Psoas muscle (tissue), 8 donors: ENCODE measurements at places on chromosomes 12 and 14. TPM values are rescaled to one million over a fixed set of nuclear protein-coding genes. Genes with fewer than 3 reads are reported as not detected.

DNA sequence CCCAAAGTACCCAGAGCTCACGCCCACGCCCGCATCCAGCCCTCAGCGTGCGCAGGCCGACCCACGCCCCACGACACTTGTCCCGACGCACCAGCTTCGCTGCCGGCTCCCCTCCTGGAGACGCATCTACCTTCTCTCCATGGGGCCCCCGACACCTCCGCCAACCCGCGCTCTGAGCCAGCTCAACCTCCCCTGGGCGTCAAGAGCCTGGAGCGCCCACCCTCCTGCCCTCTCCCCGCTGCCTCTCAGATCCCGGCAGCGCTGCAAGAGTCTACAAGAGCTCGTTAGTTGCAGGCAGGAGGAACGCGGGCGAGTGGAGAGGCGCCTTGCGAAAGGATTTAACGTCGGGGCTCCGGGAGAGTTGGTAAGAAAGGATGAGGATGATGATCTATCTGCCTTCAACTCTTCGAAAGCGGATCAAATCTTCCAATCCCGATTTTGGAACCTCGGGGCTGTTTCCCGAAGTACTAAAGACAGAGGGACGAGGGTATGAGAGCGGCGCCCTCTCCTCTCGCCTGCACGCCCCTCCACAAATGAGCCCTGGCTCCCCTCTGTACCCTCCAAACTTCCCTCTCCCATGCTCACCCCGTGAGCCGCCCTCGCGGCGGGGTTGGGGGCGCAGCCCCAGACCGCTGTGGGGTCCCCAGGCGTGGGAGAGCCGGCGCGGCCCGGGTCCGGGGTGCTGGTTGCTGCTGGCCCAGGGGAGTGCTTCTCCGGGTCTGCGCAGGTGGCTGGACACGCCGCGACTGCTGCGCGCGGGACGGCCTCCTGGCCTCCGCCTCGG, 979 bp downstream of the LTBP2 start:
- H3K4me3 ChIP-seq = peak overlapping the region; percentile 84
- no peaks in the 10 kb centered on the region for H3K27me3 ChIP-seq
- DNase-seq = no peak
- no peaks in the 10 kb centered on the region for H3K36me3 ChIP-seq
- peaks cover 21% of the 10 kb centered on the region for H3K4me1 ChIP-seq
- no peak overlapping the region for H3K27ac ChIP-seq

- no peak for DNase-seq
- no peak overlapping the region for H3K4me3 ChIP-seq
- no peaks in the 10 kb centered on the region for H3K4me1 ChIP-seq
- no peaks in the 10 kb centered on the region for H3K27me3 ChIP-seq
These were observed 25.7 kb upstream of the PDZRN4 start for GRCh38 chr12:41162461-41162860.

- H3K4me1 ChIP-seq = peaks cover 32% of the 10 kb centered on the region
- peak; percentile 77 for DNase-seq
- no peaks in the 10 kb centered on the region for H3K27me3 ChIP-seq
- peaks cover 75% of the 10 kb centered on the region for H3K36me3 ChIP-seq
- H3K4me3 ChIP-seq = no peak overlapping the region
These were observed 36.2 kb downstream of the HSP90AA1 start for GRCh38 chr14:102050625-102051024.

GRCh38 chr14:94562022-94562421, 780 bp downstream of the SERPINA4 start:
- no peak for DNase-seq
- no peak overlapping the region for H3K27ac ChIP-seq
- no peaks in the 10 kb centered on the region for H3K36me3 ChIP-seq
- no peaks in the 10 kb centered on the region for H3K27me3 ChIP-seq

DNA sequence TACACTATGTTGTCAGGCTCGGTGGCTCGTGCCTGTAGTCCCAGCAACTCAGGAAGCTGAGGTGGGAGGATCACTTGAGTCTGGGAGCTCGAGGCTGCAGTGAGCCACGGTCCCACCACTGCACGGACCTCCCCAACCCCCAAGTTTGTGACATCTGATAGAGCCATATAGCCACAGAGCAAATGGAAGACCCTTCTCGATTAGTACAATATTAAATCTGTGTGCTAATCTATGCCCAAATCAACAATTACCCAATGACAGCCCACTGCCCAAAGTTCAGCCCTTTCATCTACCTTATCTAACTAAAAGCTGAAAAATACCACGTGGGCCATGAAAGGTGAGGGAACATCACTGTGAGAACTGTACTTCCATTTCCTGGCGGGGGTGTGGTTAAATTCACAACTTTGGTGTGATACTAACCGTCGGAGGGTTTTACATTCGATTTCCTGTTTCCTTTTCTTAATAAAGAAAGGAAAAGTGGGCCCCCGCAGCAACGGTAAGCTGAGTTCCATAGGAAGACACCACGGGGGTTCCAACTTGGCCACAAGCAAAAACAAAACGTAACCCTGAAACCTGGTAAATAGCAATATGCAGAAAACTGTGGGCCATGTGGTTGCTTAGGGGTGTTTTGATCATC, 31.2 kb upstream of the FOS start:
- H3K4me3 ChIP-seq = no peak overlapping the region
- no peaks in the 10 kb centered on the region for H3K36me3 ChIP-seq
- DNase-seq = no peak

DNA sequence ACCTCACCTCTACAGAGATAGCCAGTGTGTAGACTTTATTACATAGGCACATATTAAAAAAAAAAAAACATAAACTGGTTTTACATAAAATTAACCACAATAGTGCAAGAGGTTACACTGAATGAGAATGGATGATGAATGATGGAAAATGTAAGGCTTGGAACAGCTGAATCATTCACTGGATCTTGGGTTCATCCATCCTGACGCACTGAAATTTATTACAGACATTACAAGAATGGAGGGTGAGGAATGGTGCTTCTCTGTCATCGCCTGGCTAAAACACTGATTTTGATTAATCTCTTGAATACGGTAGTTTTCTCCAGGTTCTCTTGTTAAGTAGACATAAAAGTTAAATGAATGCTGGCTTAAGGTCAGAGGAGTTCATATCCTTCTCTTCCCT, 40.0 kb upstream of the GTF2A1 start:
- no peak for DNase-seq
- no peak overlapping the region for H3K27ac ChIP-seq
- no peaks in the 10 kb centered on the region for H3K36me3 ChIP-seq
- H3K4me3 ChIP-seq = no peak overlapping the region
- H3K4me1 ChIP-seq = no peaks in the 10 kb centered on the region

DNA sequence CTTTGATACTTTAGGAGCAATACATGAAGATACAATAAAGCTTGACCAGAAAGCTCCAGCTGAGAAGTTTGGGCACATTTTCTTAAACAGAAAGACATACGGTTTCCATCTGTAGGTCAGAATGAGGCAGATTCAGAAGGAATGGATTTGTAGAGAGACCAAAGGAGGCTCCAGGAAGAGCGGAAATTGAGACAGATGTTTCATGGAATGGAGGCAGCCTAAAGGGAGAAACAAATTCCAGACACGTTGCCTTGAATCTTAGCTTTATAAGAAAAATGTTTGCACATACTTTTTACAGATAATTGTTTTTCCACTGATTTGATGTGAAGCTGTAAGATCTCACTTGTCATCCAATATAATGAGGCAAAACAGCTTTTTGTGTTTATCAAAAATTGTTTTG, 24.8 kb downstream of the EPYC start:
- no peak overlapping the region for H3K27ac ChIP-seq
- DNase-seq = no peak
- no peaks in the 10 kb centered on the region for H3K27me3 ChIP-seq
- H3K4me1 ChIP-seq = no peaks in the 10 kb centered on the region

GRCh38 chr12:56987551-56988053, 18.7 kb downstream of the ZBTB39 start:
- no peak overlapping the region for H3K27ac ChIP-seq
- peaks cover 9% of the 10 kb centered on the region for H3K4me1 ChIP-seq
- no peaks in the 10 kb centered on the region for H3K36me3 ChIP-seq
- H3K27me3 ChIP-seq = no peaks in the 10 kb centered on the region
- H3K4me3 ChIP-seq = no peak overlapping the region

- no peak overlapping the region for H3K4me3 ChIP-seq
- DNase-seq = no peak
- peaks cover 5% of the 10 kb centered on the region for H3K36me3 ChIP-seq
- H3K4me1 ChIP-seq = peaks cover 9% of the 10 kb centered on the region
These were observed 57.3 kb downstream of the MAX start for GRCh38 chr14:65045006-65045405.

GRCh38 chr14:103273745-103274615, 60.1 kb upstream of the EIF5 start:
- peak overlapping the region; percentile 65 for H3K4me3 ChIP-seq
- H3K4me1 ChIP-seq = peaks cover 3% of the 10 kb centered on the region
- no peaks in the 10 kb centered on the region for H3K27me3 ChIP-seq
- no peaks in the 10 kb centered on the region for H3K36me3 ChIP-seq
- no peak overlapping the region for H3K27ac ChIP-seq

- DNase-seq = no peak
- H3K27ac ChIP-seq = no peak overlapping the region
- no peaks in the 10 kb centered on the region for H3K36me3 ChIP-seq
- no peaks in the 10 kb centered on the region for H3K27me3 ChIP-seq
- H3K4me3 ChIP-seq = no peak overlapping the region
These were observed 29.0 kb downstream of the NFKBIA start for GRCh38 chr14:35375558-35376025.

- H3K4me1 ChIP-seq = peaks cover 16% of the 10 kb centered on the region
- H3K4me3 ChIP-seq = peak overlapping the region; percentile 31
- peak overlapping the region; percentile 83 for H3K27ac ChIP-seq
- no peak for DNase-seq
- H3K36me3 ChIP-seq = no peaks in the 10 kb centered on the region
These were observed 8.9 kb upstream of the MYH7 start for GRCh38 chr14:23444314-23444713.

- no peak overlapping the region for H3K4me3 ChIP-seq
- no peak for DNase-seq
- H3K4me1 ChIP-seq = peaks cover 25% of the 10 kb centered on the region
- no peaks in the 10 kb centered on the region for H3K27me3 ChIP-seq
- H3K27ac ChIP-seq = no peak overlapping the region
These were observed 58.5 kb downstream of the NIN start for GRCh38 chr14:50772412-50772811.

- peaks cover 5% of the 10 kb centered on the region for H3K36me3 ChIP-seq
- H3K4me3 ChIP-seq = peak overlapping the region; percentile 83
- DNase-seq = no peak
These were observed 1.4 kb upstream of the SMARCC2 start for GRCh38 chr12:56190695-56191155.

GRCh38 chr12:102992720-102993119, 35.2 kb downstream of the ASCL1 start:
- no peak overlapping the region for H3K27ac ChIP-seq
- H3K36me3 ChIP-seq = no peaks in the 10 kb centered on the region
- H3K27me3 ChIP-seq = no peaks in the 10 kb centered on the region
- H3K4me3 ChIP-seq = no peak overlapping the region
- DNase-seq = no peak

The ABHD12B gene
- not detected for total RNA-seq

The B4GALNT3 gene
- 4.0 TPM for total RNA-seq

The TEX52 gene
- not detected for total RNA-seq

The TMEM121 gene
- total RNA-seq = 0.60 TPM

The KIF5A gene
- total RNA-seq = 0.04 TPM

The TAS2R7 gene
- not detected for total RNA-seq

The ZNF410 gene
- total RNA-seq = 22.7 TPM

The LHX5 gene
- not detected for total RNA-seq

The POMT2 gene
- total RNA-seq = 29.2 TPM

The ZDHHC22 gene
- not detected for total RNA-seq
